ENCODE measurements at places on chromosomes 16 and 17.
A peak's percentile ranks its signal among the peaks of the same experiment; 100 is the strongest.

- no peak for ATAC-seq
Measured at GRCh38 chr16:5971924-5972323, 874.3 kb upstream of the EEF2KMT start.

DNA sequence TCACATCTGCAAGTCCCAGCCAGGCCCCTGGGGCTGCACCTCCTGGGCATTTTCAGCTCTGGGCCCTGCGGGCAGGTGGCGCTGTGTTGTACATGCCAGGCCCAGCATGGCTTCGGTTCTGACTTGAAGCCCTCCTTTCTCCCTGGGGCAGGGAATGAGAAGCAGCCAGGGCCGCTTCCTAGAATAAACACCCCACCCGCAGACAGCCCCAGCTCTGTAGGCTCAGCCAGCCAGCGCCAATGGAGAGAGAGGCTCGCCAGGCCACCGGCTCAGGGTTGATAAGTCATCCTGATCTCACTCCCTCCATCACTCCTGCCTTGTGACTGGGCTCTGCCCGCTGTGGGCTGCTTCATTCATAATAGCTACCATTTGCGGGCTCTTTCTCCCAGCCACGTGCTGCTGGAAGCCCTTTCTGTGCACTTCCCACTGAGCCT lies 6.0 kb upstream of the GLIS2 start:
- no peak for ATAC-seq

DNA sequence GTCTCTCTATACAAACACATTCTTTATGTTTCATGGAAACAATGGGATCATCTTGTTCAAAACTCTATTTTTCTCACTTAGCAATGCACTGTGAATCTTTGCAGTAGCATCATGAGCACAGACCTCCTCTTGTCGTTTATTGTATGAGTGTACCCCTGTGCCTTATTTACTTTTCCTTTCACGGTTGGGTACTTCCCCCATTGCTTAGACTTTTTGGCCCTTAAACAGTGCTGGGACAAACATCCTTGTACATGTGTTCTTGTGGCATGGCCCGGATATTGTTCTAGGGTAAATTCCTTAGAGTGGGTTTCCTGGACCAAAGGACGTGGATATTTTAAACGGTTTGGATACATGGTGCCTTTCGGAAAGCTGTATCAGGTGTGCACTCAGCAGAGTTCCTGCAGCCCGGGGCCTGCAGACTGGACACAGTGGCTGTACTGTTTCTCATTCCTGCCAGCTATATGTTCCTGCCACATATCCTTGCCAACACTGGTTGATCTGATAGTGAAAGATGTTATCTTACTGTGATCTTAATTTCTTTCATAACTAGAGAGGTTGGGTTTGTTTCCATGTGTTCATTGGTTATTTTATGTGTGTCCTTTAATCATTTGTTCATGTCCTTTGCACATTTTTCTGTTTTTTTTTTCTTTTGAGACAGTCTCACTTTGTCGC lies 111.1 kb downstream of the OR1D5 start:
- ATAC-seq: no peak

- no peak for ATAC-seq
Measured at GRCh38 chr17:49579522-49579921, 3.9 kb downstream of the NXPH3 start.

DNA sequence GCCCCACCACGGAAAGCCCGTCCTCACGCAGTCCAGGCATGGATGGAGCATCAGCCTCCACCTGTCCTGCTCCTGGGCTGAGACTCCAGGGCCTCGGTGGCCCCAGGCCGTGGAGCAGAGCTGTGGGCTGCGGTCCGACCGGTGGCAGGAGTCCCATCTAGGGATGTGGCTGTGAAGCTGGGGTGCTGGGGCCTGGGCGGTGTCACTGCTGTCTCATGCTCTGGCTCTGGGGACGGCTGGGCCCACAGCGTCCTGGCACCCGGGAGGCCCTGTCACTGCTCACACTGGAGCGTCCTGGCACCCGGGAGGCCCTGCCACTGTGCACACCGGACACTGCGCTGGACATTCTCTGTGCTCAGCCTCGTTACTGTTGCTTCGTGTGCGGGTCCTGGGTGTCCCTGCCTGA lies 8.4 kb downstream of the BAIAP2 start:
- ATAC-seq: no peak

DNA sequence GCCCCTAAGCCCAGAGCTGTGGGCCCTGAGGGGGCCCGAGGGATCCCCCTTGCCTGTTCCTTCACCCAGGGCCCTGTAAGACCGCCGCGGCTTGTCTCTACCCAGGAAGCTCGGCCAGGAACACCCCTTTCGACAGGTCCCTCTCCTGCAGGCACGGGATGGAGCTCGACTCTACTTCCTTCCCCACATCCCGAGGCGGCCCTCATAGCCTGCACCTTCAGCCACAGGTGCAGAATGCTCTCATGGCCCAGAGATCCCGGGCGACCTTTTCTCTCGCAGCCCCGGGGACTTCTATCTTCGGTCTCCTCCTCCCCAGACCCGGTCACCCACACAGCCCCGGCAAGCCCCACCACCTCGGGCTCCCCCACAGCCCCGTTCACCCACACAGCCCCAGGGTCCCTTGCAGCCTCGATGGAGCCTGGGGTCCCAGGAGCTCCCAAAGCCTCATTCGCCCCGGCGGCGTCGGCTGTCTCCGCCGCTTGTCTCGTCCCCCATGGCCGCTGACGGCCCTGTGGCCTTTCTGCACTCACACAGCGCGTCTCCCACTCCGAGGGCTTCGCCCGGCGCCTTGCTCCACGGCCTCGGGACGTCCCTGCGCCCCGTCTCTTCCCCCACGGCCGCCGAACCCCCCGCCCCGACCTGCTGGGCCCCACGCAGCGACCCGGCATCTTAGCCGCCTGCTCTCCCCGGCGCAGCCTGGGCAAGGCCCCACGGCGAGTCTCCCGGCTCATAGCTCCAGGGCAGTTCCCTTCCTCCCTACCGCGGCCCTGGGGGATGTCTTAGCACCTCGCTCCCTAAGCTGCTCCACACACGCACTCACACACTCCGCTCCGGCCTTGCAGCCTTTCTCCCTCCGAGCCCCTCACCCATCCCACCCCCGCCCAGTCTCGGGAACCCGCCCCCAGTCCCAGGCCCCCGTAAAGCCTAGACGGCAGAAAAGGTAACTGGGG lies 650 bp downstream of the KIAA0753 start:
- peak; percentile 25 for ATAC-seq

GRCh38 chr17:35192708-35193107 lies 1.5 kb downstream of the SLC35G3 start:
- no peak for ATAC-seq

DNA sequence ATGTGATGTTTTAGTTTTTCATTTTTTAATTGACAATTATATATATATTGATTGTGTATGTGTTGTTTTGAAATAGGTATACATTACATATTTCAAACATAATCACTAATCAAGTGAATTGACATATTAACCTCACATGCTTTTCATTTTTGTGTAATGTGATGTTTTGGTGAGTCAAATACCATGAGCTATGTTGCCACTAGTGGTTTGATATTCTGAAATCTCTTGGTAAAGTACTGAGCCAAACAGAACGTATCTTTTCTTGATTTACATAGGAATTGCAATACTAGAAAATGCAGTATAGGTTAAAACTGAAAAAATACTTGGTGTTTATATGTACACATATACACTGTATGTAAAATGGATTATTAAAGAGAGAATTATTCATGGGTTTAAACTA lies 65.2 kb upstream of the SIAH1 start:
- ATAC-seq: no peak

Measured in activated T-helper 17 cell treated with anti-CD3 and anti-CD28 coated beads, Interleukin-2, amount 50 U/mL, for 72 hours (primary cell).